Neuronal stem cell (in vitro differentiated cells): ENCODE measurements at places on chromosomes 13 and 19.

DNA sequence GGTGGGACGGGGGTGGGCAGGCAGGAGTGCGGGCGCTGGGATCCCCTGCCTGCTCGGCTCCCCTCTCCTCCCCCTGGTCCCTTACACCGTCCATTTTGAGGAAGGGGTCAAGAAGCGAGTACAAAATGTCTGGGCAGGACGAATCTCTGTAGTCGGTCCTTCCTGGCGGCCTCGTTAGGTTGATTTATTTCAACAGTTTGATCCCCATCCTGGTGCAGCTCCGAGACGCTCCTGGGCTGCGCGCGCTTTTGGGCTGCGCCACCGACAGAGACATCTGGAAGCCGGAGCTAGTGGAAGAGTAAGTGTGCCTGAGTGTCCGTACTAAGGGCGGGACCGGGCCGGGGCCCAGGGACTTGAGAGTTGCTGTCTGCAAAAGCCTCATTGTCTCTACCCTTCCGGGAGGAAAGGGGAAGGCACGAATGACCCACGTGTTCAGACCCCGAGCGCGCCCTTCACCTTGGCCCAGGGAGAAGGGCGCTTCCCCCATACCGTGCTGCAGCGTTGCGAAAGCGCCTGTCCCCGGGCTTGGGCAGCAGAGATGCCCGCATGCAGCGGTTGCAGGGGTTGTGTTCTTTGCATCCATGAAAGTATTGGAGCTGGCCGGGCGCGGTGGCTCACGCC is 1.8 kb downstream of the ZNF114 start:
- peak; percentile 43 for DNase-seq

- no peak for DNase-seq
These were observed 21.7 kb upstream of the LAMP1 start for GRCh38 chr13:113275387-113275786.

- no peak for DNase-seq
These were observed 1.9 kb upstream of the KL start for GRCh38 chr13:33014291-33014690.

DNA sequence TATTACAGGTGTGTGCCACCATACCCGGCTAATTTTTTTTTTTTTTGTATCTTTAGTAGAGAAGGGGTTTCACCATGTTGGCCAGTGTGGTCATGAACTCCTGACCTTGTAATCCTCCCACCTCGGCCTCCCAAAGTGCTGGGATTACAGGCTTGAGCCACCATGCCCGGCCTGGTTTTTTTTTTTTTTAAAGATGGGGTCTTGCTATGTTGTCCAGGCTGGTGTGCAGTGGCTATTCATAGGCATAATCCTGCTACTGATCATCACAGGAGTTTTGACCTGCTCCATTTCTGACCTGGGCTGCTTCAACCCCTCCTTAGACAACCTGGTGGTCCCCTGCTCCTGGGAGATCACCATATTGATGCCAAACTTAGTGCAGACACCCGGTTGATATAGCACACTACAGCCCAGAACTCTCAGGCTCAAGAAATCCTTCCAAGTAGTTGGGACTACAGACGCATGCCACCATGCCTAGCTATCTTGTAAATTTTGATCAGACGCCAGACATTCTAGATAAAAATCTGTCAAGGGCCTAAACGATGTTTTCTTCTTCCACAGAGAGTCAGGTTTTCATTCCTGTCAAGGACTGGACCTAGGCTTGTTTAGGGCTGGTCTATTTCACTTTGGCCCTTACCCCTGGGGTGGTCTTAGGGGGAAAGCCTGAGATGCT is 9.5 kb downstream of the PLAUR start:
- no peak for DNase-seq

DNA sequence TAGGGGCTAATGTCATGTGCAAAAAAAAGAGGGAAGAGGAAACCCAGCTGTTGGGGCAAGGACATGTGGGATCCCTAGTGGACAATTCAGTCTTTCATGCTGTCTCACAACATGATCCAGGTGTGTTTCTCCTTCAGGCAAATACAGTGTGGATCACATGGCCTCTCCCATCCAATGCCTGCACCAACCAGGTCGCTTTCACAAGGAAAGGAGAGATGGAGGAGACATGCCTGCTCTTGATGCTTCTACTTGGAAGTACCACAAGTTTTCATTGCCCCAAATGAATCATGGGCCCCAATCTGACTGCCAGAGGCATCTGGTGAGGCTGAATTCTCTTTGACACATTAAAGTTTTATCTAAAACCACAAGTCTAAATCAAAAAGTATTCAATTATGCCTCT is 82.1 kb downstream of the DLEU7 start:
- DNase-seq, result no peak

- no peak for DNase-seq
These were observed 503.1 kb downstream of the FOXO1 start for GRCh38 chr13:40163066-40164000.

DNA sequence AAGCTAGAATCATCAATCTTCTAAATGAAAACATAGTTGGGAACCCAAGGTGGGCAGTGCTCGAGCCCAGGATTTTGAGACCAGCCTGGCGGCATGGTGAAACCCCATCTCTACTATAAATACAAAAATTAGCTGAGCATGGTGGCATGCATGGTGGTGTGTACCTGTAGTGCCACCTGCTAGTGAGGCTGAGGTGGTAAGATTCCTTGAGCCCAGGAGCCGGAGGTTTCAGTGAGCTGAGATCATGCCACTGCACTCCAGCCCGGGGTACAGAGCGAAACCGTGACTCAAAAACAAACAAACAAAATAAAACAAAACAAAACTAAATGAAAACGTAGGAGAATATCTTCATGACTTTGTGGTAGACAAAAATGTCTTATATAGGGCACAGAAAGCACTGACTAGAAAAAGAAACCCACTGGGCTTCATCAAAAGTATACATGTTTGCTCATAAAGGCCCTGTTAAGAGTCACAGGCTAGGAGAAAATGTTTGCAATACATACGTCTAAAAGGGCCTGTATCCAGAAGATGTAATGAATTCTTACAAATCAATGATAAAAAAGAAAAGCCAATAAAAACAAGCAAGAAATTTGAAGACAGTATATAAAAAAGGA is 353.6 kb downstream of the FGF9 start:
- DNase-seq, result no peak

DNA sequence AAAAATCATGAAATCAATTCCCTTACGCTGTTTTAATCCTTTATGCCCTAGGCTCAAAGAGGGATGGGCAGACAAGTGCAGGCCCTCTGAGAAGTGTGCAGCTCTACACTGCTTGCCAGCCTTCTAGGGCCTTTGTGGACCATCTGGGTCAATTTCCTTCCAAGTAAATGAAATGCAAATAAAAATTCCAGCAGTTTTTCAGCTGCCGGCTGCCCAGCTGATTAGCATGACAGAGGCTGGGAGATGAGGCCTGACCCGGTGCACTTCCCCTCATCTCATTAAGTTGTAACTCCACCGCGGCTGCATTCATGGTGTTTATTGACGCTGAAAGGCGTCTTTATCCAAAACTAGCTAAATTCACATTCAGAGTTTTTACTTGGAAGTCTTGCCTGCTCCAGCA is 47.5 kb upstream of the GSX1 start:
- DNase-seq, result peak; percentile 77

DNA sequence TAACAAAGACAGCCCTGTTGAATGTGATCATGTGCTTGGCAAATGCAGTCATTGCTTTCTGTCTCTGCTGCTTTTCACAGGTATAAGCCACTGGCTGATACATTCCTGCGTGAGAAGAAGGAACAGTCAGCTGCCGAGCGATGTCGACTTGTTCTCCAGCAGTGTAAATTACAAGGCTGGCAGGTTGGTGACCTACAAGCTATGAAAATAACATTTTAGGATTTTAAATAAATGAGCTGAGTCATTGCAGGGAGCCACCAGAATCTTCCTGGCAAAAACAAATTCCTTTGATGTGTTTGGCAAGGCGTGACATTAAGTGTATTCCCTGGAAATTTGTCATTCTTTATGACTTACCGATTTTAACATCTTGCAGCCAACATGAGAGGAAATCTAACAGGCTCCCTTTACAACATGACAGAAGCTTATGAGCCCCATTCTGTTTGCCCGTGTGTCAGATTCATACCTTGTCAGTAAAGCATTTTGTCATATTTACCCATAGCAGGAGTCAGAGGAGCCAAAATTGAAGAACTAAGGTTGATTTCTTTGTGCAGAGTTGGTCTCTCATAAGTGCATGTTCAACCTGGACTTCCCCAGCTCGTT is 471.4 kb downstream of the MYO16 start:
- DNase-seq, result no peak

DNA sequence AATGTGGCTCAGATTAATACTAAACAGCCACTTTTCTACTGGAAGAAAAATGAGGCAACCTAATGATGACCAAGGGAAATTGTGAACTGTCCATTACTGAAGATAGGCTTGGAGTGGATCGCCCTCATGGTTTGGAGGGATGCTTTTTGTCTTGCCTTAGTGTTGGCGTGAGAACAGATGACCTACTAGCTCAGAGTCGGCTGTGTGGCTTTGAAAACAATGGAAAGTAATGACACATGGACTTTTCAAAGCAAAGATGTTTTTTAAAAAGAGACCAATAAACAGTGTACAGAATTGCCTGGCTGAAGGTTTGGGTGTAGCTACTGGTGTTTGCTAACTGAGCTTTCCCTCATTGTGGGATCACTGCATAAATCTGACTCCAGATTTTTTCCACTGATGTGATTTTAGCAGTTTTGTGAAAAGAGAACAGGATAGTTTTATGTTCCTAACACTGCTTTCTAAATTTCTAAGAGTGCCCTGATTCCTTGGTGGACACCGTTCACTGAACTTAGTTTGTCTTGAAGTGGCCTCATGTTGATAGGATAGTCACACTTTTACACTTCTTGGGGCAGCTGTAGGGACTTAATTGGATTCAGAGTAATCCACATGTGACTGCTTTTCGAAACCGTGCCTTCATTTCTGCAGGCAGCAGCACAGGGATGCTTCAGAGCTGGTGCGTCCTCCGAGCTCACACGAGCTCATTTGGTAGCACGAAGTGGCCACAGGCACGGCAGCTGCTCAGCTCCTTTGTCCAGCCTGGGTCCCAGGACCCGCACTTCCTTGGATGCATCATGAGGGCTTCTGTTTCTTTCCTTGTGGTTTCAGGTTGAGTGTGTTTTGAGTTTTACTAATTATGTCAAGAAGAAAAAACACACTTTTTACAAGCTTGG is 4.3 kb downstream of the CEBPG start:
- no peak for DNase-seq

DNA sequence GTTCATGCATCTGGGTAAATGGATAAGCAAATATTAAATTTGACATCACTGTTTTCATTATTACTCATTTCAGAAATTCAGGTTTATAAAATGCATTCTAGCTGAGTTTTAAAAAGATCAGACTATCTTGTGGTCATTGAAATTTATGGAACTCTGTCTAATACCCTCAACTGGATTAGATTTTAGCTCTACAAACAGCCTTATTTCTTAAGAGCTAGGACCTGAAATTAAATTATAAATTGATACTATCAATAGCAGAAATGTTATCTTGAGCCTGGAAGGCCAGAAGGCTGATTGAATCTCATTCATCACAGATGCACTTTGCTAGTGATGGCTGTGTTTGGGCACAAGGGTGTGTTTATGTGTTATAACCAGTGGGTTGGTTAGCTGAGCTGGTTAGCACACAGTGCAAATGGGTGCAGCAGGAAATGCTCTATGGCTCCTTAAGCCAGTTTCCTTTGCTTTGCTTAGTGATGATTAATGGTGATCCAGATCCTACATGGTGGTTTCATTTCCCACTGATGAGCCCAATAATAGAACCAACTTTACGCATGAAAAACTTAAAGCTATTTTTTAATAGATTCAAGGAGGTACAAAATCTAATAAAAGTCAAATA is 310.8 kb upstream of the KLF12 start:
- no peak for DNase-seq

DNA sequence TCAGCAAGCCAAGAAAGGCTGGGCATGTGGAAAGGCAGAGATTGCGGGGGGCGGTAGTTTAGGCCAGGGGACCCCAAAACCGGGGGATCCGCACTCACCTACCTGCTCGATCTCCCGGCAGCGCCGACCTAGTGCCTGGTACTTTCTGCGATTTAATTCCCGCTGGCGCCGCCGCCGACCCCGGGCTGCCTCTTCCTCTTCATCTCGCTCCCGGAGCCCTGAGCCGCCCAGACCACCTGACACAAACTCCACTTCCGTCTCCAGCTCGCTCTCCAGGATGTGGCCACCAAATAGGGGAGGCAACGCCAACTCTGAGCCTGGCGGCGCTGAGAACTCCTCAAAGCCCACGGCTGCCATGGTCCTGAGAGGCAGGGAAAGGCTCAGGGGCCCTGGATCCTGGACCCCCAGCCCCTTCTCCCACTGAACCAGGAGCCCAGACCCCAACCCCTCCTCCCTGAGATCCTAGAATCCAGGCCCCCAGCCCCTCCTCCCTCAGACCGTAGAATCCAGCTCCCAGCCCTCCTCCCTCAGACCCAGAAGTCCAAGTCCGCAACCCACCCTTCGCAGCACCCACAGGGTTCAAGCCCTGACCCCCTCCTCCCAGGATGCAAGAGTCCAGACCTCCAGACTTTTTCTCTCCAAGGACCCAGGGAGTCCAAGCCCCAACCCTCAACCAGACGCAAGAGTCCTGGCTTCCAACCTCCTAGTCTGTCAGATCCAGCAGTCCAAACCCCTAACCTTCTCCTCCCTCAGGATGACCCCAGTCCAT is 933 bp downstream of the TFPT start:
- no peak for DNase-seq

- DNase-seq, result no peak
These were observed 17.0 kb upstream of the NCCRP1 start for GRCh38 chr19:39179754-39180153.

DNA sequence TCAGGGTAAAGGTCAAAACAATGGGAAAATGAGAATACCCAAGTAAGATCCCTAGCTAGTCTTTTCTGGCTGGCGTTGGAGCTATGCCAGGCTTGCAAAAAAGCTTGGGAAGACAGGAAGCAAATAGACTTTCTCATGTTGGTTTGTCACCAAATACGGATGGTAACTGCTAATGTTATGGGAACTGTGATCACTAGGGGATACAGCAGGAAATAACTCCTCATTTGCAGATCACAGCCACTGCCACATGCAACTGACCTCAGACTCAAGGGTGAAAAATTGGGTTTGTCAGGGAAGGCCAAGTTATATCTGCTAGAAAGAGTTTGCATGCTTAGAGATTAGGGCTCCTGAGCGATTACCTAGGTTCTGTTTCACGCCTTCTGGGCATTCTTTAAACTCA is 162.9 kb downstream of the NHLRC3 start:
- no peak for DNase-seq

DNA sequence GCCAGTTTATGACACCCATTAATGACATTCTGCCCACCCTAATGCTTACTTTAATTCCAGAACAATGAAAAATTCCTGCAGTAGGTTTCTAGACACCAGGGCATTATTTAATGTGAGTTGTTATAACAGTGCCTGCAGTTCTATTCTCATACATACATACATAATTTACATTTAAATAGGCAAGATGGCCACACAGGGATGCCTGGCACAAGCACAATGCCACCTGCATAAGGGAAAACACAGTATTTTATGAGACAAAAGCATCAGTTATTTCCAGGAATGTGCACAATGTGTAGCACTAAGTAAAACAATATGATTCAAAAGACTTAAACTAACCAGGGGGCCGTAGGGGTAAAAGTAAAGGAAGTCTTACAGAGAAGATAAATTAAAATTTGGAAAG is 243.9 kb upstream of the SPRY2 start:
- no peak for DNase-seq
